PC-9 (cell line): ENCODE measurements at places on chromosomes 7 and 10. TPM values are rescaled to one million over a fixed set of nuclear protein-coding genes. Genes with fewer than 3 reads are reported as not detected.

The CDC14C gene
- total RNA-seq: not detected in 2 replicates

The LIPA gene
- total RNA-seq: 32.4 and 45.2 TPM in 2 replicates

The OR2A7 gene
- total RNA-seq: 6.0 and 7.6 TPM in 2 replicates

The SAP25 gene
- total RNA-seq: 11.0 and 15.3 TPM in 2 replicates

DNA sequence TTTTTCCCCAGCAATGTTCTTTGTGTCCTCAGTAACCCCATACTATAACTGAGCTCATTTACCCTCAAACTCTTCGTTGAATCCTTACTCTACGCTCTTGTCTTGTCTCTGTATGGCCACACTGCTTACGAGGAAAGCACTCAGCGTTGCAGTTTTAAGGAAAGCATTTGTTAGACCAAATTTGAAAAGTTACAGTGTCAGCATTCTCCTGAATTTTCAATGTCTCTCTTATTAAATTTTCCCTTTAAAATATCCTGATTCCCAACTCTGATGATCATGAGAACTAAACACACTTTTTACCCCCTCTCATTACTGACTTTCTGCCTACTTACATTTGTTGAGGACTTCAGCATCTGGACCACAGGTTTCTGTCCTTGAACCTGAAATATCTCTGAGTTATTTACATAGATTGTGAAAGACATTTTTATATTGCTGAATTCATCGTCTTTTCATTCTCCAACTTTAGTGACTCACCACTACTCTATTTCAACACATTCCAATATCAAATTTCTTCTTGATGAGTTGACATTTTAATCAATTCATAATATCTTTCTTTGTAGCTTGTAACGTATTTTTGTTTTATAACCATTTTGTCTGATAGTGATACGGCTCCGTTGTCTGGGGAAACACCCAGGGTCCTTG, 19.8 kb upstream of the VWDE start:
- no peaks in the 10 kb centered on the region for H3K27me3 ChIP-seq
- H3K4me3 ChIP-seq: peak overlapping the region; percentile 39; the same call in 1 of the 2 replicates
- H3K4me1 ChIP-seq: peaks cover 37% of the 10 kb centered on the region
- H3K36me3 ChIP-seq: no peaks in the 10 kb centered on the region
- peak; percentile 91 for DNase-seq

- H3K4me3 ChIP-seq: no peak overlapping the region
- peaks cover 19% of the 10 kb centered on the region for H3K4me1 ChIP-seq
- H3K36me3 ChIP-seq: no peaks in the 10 kb centered on the region
- H3K27me3 ChIP-seq: no peaks in the 10 kb centered on the region
- H3K27ac ChIP-seq: no peak overlapping the region
Observed at GRCh38 chr7:80583901-80584300, 54.5 kb upstream of the CD36 start.

- no peak overlapping the region for H3K4me3 ChIP-seq
- DNase-seq: no peak
- H3K36me3 ChIP-seq: peaks cover 5% of the 10 kb centered on the region
- no peak overlapping the region for H3K27ac ChIP-seq
- no peaks in the 10 kb centered on the region for H3K4me1 ChIP-seq
Observed at GRCh38 chr10:74991435-74991834, 120.0 kb upstream of the SAMD8 start.

GRCh38 chr10:22719406-22720042, 5.1 kb upstream of the PIP4K2A start:
- no peaks in the 10 kb centered on the region for H3K27me3 ChIP-seq
- H3K4me1 ChIP-seq: no peaks in the 10 kb centered on the region
- H3K4me3 ChIP-seq: no peak overlapping the region
- no peaks in the 10 kb centered on the region for H3K36me3 ChIP-seq

DNA sequence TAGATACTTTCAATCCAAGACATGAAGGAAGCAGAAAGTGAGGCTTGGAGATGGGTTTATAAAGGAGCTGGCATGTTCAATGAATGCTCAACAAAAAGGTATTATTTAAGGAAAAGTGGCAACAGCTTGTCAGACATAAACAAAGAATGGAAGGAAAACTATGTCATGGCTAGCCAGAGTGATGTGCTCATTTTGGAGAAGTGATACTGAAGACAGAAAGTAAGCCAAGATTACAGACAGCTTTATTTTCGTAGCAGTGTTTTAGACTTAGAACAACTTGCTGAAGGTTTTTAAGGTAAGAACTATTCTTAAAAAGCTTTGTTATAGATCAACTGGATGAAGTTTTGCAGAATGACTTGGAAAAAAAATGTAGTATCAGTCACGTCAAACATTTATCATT, 160.5 kb upstream of the FERD3L start:
- DNase-seq: no peak
- no peaks in the 10 kb centered on the region for H3K4me1 ChIP-seq
- H3K4me3 ChIP-seq: no peak overlapping the region
- no peak overlapping the region for H3K27ac ChIP-seq
- H3K27me3 ChIP-seq: no peaks in the 10 kb centered on the region

- H3K36me3 ChIP-seq: no peaks in the 10 kb centered on the region
- no peak overlapping the region for H3K27ac ChIP-seq
- no peaks in the 10 kb centered on the region for H3K27me3 ChIP-seq
- H3K4me3 ChIP-seq: no peak overlapping the region
- H3K4me1 ChIP-seq: no peaks in the 10 kb centered on the region
- DNase-seq: no peak
Observed at GRCh38 chr7:29177963-29178600, 16.5 kb upstream of the CHN2 start.

DNA sequence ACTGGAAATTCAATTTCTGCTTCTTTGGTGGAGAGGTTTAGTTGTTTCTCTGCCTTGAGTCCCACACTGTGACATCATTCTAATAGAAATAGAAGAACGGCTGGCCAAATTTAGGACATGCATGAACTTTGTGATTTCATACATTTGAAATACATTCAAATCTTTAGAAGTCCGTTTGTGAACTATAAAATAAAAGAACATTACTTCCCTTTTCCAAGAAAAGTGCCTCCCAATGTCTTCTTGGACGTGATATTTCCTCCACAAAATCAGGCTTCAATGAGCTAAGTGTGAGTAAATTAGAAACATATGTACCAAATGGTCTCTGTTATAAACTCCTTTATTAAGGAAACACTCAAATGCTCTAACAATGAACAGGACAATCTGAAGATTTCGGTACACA, 314.5 kb upstream of the AKR1E2 start:
- H3K27ac ChIP-seq: no peak overlapping the region
- no peaks in the 10 kb centered on the region for H3K4me1 ChIP-seq
- DNase-seq: no peak
- no peak overlapping the region for H3K4me3 ChIP-seq

DNA sequence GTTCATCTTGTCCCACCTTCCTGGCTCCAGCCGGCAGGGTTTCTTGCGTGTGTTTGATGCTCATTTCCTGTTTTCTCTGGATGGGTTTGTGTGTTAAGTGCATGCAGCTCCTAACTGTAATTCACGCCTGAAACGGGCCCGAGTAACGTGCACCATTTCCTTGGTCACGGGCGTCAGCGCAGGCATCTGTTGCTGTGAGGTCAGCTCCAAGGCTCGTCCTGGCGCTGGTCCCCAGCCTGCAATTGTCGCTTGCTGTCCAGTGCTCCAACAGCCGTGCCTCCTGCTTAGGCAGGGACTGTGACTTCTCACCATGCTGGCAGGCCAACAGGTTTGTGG, 201.1 kb downstream of the GLRX3 start:
- no peak overlapping the region for H3K27ac ChIP-seq
- no peak overlapping the region for H3K4me3 ChIP-seq
- no peaks in the 10 kb centered on the region for H3K4me1 ChIP-seq
- no peak for DNase-seq
- no peaks in the 10 kb centered on the region; the same call in 1 of the 2 replicates for H3K27me3 ChIP-seq

- H3K36me3 ChIP-seq: no peaks in the 10 kb centered on the region
- no peaks in the 10 kb centered on the region for H3K4me1 ChIP-seq
- H3K27ac ChIP-seq: no peak overlapping the region
Observed at GRCh38 chr10:47261556-47261955, 38.4 kb upstream of the GDF10 start.
